Camera-type eye (tissue), 1 donor: ENCODE measurements at places on chromosomes 7 and 10. TPM values are rescaled to one million over a fixed set of nuclear protein-coding genes. Genes with fewer than 3 reads are reported as not detected.

The PTPRE gene
- 12.6 TPM for total RNA-seq

The GIMAP1 gene
- 1.9 TPM for total RNA-seq

The AASS gene
- total RNA-seq, result 53.1 TPM

The PIK3CG gene
- 3.4 TPM for total RNA-seq

The GBX1 gene
- not detected for total RNA-seq

The ZNF735 gene
- total RNA-seq, result not detected

The PNLIPRP1 gene
- not detected for total RNA-seq

The STEAP1 gene
- total RNA-seq, result 10.2 TPM

The CABCOCO1 gene
- total RNA-seq, result 2.5 TPM

The GLUD1 gene
- total RNA-seq, result 140 TPM

The NEUROG3 gene
- total RNA-seq, result not detected

The PLEKHS1 gene
- 0.77 TPM for total RNA-seq

The NHLRC2 gene
- total RNA-seq, result 90.7 TPM

The CALY gene
- 3.0 TPM for total RNA-seq

The TUBB8 gene
- not detected for total RNA-seq

The WIPF3 gene
- total RNA-seq, result 2.7 TPM

The CNNM1 gene
- total RNA-seq, result 2.4 TPM

The SPDYE9 gene
- not detected for total RNA-seq

The VPS26A gene
- 58.4 TPM for total RNA-seq

The FKBP14 gene
- total RNA-seq, result 34.5 TPM

The EPHB6 gene
- total RNA-seq, result 17.3 TPM
